Ascending aorta (tissue), 2 donors: ENCODE measurements at places on chromosomes 5 and 9.

- peak; percentile 90 for DNase-seq
Measured at GRCh38 chr9:12776513-12777055, 1.8 kb downstream of the LURAP1L start.

DNA sequence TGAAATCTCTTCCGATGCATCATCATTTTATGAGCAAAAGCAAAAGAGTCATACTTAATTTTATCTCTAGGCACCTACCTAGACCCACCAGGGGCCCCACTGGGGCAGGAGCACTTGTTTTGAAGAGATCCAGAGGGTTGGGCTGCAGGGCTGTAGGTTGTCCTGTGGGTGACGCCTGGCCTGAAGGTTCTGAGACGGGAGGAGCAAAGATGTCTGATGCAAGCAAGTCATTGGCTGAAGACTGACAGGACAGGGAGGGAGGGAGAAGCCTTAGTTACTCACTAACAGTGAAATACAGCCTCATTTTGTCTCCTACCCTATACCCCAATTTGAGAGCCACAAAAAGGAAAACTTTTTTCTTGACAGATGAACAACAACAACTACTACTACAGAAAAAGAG lies 17.1 kb upstream of the C9 start:
- no peak for DNase-seq

DNA sequence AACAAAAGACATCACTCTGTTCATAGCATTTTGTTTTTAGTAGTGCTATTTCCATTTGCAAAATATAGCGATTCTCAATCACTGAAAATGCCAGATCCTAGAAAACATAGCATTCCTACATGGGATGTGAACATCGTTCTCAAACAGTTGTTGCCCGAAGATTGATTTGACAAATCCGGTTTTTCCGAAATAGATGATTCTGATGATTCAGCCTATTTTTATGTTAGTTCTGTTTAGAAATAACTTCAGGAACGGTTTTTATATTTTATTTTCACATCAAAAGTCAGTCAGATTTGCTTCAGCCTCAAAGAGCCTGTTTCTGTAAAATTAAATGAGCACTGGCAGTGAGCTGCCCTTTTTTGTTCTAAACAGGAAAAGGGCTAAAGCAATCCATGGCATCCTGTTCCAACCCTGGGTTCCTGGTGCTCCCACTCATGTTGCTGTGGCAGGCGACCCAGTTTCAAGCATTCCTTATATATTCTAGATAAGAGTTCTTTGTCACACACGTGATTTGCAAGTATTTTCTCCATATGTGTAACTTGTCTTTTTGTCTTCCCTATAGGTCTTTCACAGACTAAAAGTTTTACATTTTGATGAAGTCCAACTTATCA lies 14.2 kb upstream of the PSIP1 start:
- no peak for DNase-seq

GRCh38 chr9:33468797-33469621 lies 4.7 kb downstream of the NOL6 start:
- no peak for DNase-seq

DNA sequence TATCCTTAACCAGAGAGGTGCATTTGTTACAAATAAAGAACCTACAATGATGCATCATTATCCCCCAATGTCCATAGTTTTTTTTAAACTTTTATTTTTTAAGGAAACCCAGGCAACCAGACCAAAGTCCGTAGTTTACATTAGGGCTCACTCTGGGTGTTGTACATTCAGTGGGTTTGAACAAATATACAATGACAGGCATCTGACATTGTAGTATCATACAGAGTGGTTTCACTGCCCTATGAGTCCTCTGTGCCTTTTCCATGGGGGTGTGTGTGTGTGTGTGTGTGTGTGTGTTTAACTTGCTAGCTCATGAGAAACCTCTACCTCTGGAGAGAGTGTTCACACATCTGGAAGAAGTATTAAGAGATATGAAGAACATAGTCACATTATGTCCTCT lies 141.5 kb downstream of the KDM4C start:
- DNase-seq: no peak

- no peak for DNase-seq
Measured at GRCh38 chr9:4748612-4749011, 7.6 kb upstream of the AK3 start.

DNA sequence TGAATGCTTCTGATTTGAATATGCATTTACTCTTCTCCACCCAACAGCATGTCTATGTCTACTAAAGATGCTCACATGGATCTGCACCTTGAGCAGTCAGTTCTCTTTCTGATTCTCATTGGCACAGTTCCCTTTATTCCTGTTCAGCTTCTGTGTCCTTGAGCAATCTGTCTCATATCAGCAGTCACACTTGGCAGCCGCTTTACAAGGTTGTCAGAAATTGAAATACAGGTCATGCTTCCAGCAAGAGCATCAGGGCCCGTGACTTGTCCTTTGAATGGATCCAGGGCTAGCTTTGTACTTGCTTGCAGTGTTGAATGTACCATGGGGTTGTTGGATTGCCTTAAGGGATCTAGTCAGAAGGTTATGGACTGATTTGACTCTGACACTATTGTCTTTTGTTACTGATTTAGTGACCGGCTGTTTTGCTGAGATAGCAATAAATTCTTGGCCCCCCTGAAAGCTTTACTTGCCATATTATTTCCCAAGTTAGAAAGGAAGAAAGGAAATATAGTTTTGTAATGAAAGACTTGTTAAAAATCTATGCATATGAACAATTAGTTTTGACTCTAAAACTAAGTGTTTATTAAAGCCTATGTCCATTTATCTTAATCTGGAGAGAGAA lies 273.4 kb upstream of the ISL1 start:
- no peak for DNase-seq

DNA sequence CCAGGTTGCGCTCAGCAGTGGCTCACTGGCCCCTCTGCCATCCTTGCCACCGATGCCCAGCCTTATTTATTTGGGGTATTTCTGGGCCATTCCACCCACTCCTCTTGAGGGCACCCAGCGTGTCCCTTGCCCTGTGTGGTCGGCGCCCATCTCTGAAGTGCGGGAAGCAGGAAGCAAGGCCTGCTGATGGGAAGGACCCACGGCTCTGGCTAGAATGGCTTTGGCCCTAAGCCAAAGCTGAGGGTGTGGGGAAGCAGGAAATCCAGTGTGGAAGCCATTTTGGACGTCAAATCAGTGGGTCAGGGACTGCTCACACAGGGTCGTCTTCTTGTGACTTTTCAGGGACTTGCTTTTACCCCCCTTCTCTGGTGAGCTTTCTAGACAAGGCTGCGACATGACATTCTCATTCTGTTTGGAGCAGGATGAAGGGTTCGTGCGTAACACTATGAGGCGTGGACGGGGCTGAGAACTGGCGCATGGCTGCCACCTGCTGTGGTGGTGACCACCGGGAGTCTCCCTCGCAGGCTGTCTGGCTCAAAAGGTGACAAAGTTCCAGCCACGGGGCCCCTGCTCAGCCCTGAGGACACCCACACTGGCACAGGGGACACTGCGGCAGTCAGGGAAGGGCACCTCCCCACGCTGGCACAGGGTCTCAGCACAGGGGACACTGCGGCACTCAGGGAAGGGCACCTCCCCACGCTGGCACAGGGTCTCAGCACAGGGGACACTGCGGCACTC lies 50.7 kb upstream of the NKD2 start:
- no peak for DNase-seq

- DNase-seq: no peak
Measured at GRCh38 chr5:9428272-9428671, 117.6 kb downstream of the SEMA5A start.

GRCh38 chr9:110143485-110143884 lies 64.5 kb downstream of the C9orf152 start:
- no peak for DNase-seq

- no peak for DNase-seq
Measured at GRCh38 chr5:143880178-143880577, 68.2 kb downstream of the HMHB1 start.

DNA sequence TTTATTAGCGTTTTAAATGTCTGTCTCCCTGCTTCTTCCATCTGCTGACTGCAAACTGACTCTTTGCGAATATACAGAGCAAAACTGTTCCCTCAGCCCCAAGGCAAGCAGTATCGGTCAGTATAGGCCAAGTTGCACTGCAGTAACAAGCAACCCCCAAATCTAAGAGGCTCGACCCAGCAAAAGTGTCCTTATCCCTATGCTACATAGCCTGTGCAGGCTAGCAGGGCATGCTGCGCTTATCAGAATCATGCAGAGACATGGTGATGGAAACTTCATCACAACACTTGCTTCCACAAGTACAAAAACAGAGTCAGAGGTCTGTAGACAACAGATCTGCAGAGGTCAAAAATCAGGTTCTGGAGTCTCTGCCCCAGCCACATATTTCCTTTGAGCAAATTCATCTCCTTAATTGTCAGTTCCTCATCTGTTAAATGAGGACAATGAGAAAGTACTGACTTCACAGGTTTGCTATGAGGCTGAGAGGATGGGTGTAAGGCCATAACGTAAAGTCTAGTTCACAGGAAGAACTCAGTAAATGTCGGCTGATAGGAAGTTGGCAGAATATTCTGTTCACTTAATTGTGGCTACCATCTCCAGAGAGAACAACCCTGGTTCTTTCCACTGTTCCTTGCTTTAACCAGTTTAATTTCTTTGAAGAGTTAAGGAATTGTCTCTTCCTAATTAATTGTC lies 9.6 kb upstream of the IL17B start:
- DNase-seq: no peak

GRCh38 chr5:19837536-19838174 lies 150.3 kb downstream of the CDH18 start:
- DNase-seq: no peak

DNA sequence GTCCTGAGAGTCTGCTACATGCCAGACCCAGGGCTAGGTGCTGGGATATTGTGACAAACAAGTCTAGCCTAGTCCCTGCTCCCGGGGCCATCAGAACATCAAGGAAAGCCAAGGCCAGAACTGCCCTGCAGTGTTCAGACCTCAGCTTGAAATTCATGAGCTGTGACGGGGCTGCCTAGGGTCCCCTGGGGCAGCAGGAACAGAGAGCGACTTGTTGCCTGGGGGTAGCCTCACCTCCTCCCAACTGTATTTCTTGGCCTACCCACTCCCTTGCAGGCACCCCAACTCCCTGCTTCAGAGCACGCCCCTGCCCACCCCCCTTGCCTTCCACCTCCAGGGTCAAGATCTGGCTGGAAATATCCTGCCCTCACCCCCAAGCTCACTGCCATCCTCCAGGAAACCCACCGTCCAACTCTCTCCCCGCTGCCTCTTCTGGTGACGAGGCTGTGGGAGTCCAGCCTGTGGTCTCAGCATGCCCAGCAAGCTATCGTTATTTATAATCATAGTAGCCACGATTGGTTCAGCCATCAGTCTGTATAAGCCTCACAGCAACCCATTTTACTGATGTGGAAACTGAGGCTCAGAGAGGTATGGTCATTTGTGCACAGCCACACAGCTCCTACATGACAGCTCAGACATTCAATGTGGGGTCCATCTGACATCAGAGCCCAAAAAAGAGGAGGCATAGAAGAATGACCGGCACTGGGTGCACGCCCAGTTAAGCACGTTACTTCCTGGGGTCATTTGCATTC lies 10.7 kb downstream of the DNM1 start:
- DNase-seq: no peak

DNA sequence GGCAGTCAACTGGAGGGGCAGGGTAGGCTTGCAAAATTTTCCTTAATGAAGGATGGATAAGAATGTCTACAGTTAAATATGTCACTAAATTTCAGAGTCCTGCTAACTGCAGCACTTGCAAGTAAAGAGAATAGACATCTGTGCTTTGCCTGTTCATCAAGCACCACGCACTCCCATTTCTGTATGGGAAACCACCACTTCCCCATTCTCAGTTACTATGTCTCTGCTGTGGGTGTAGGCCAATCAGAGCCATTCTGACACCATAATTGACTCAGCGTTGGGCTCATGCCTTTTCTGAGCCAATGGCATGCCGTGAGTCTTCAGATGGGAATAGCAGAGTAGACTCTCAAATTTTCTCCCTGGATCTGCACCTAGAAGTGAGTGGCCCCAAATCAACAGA lies 247.5 kb downstream of the GABRB2 start:
- DNase-seq: no peak

- no peak for DNase-seq
Measured at GRCh38 chr9:115606838-115607237, 488.9 kb upstream of the TNC start.

GRCh38 chr9:36169708-36170107 lies 520 bp downstream of the CCIN start:
- DNase-seq: no peak

GRCh38 chr5:171614971-171615653 lies 170.5 kb upstream of the SMIM23 start:
- DNase-seq: no peak

DNA sequence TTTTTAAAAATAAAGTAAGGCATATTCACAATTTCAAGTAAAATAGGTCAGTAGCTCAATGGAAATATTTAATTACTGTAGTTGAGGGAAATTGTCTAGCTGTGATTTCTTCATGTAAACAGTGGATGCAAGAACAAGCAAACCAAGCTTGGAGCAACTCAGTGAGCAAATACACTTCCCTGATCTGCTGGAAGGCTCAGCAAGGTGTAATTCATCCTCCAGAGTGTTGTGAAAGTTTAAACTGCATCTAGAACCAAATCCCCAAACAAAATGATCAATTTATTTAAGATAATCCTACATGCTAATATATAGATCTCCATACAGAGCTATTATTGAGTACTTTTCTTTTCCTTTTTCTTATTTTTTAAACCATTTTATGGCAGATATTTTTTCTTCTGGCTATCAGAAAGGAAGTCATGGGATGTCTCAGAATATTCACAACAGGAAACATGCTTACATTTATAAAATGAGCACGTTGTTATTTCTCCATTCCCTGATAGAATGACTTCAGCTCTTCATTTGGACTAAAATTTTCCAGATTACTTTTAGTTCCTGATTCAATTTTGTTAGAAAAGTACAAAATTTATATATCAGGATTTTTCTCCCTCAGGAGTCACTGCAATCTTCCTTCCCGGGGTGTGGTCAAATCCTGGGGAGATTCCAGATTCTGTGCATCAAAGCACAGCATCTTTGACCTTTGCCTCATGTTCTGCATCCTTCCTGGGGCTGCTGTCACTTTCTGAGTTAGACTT lies 219.2 kb upstream of the ELL2 start:
- no peak for DNase-seq

GRCh38 chr5:74056789-74057164 lies 430.8 kb downstream of the ARHGEF28 start:
- no peak for DNase-seq

- DNase-seq: no peak
Measured at GRCh38 chr5:159220206-159220605, 10.9 kb upstream of the RNF145 start.

- no peak for DNase-seq
Measured at GRCh38 chr9:8143677-8144076, 344.1 kb upstream of the DMAC1 start.

DNA sequence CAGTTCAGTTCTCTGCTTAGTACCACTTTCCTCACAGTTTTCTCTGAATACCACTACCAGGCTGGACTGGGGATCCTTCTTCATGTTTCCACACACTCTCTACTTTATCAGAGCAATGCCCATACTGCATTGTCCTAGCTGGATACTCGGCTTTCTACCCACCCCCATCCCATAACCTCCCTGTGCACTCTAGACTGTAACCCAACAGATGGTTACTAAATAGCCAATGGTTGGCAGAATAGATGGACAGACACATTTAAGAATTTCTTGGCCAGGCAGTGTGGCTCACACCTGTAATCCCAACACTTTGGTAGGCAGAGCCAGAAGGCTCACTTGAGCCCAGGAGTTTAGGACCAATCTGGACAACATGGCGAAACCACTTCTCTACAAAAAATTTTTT lies 22.8 kb downstream of the CDK5RAP2 start:
- no peak for DNase-seq

GRCh38 chr5:149221731-149222342 lies 49.8 kb upstream of the AFAP1L1 start:
- DNase-seq: no peak
